ENCODE measurements at places on chromosomes 2 and 18.

DNA sequence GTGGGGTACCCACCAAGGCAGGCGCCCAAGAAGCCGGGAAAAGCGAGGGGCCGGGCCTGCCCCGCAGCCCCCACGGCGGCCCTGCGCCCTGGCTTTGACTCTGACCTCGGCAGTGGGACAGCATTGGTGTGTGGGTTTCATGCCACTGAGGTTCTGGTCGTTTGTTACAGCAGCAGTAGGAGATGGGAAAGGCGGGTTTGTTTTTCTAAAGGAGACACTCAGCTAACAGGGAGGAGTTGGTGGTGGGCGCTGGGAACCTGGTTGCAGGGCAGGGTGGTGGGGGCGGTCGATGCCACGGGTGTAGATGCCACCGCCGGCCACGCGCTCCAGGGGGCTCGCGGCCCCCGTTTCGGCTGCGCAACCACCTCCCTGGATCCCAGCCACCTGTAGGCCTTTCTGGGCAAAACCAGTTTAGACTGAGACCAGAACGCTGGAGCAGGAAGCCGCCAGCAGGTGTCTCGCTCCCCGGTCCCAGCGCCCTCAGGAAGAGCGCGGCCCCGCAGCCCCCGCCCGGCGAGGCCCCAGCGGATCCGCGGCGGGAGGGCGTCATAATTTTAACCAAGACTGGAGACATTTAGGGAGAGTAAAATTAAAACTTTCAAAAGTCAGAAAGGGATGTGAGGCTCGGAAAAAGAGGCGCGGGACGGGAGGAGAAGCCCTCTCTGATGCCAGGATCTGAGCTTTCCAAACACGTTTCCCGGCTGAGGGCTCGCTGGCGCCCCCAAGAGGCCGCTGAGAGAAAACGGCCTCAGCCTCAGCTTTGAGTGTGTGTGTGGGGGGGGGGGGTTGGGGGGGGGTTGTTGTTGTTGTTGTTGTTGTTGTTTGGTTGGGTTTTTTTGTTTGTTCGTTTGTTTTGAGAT lies 17.4 kb downstream of the CIDEA start:
- peak; percentile 35 for DNase-seq

GRCh38 chr18:57431467-57432080 lies 3.6 kb upstream of the ONECUT2 start:
- DNase-seq, result no peak

- peak; percentile 16 for DNase-seq
Observed at GRCh38 chr2:144671695-144672455, 152.0 kb upstream of the ZEB2 start.

- no peak for DNase-seq
Observed at GRCh38 chr2:149021271-149021719, 17.2 kb upstream of the LYPD6B start.

DNA sequence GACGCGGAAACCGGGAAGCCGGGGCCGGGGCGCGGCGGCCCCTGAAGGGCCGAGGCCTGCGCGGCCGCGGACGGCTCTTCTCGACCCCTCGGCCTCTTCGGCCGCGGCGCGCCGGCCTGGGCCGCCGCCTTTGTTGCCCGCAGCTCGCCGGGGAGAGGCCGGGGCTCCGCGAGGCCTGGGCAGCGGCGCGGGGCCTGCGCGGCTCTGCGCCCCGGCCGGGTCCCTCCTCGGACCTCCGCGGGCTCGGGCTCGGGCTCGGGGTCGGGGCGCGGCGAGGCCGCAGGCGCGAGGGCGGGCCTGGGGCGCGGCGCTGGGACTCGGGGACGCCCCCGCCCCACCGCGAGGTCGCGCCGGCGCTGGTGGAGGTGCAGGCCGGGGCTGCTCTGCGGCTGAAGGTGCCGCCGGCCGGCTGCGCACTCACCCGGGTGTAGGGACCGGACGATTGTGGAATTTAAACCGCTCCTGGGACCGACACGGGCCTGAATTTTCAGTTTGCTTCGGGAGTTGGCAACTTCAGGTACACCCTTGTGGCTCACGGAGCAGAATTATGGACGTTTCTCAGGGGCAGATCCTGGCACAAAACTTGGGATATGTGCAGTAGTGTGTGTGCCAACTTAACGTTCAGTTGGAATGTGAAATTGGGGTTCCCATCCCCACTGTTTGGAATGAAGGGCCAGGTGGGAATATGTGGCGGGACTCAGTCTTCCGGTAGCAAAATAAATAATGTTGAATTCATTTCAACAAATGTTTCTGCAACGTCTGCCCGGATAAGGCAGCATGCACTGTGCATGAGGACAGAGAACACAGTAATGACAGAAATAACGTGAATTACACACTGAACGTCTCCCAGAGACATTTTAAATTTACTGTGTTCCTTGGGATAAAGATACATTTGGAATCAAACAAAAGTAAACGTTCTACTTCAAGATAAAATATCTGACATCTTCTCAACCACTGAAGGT lies 787 bp downstream of the SOCS6 start:
- no peak for DNase-seq

DNA sequence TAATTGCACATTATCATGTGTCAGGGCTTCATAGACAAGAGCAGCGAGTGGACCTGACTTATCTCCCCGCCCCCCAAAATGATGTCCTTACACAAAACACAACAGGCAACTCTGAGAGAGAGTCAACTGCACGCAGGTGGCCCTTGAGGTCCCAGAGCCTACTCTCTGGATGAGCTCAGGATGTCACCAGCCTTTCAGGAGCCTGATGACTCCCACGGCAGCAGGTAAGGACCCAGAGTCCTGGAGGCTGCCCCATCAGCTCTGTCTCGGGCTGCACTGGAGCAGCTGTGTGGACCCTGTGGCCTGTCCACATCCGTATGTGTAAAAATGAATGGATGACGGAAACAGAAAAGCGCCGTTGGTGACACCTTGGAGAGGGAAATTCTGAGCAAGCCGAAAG lies 130.9 kb downstream of the HDAC4 start:
- DNase-seq, result no peak

DNA sequence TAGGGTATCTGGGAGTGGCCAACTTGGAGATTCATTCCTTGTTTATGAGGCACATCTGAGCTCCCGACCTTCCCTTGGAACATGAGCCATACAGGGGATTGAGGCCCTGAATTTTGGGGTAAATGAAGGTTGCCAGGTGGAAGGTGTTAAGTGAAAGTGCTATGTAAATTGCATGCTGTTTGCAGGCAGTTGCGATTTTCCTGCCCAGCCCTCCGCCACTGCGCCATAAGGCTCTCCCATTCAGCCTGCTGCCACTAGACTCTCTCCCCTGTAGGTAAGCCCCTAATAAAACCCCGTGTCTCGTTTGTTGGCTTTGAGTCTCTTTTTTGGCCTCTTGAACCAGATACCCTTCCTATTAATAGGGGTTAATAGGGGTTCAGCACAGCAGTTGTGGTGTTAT lies 33.8 kb downstream of the PCARE start:
- DNase-seq, result no peak

DNA sequence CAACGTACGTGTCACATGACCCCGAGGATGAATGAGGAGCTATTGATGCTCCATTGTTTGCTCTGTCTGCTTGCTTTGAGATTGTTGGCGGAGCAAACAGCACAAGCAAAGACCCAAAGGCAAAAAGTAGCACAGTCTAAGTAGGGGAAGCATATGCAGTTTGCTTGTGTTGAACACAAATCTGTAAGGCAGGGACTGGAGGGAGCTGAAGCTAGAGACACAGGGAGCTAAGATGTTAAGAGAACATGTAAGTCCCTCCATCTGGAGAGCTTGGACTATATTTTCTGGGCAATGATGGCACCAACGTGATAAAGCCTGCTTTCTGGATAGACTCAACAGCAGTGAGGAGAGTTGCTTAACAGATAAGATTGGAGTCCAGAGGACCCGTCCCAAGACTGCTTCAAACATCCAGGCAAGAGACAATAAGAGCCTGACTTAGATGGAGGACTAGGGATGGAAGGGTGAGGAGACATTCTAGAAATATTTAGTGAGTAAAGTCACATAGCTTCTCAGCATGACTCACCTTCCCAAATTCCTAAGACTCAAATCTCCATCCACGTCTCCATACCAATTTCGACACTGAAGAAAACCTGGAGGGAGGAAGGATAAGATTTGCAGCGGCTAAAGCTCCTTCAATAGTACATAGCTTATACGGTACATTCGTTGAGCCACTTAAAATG lies 88.1 kb upstream of the KLF7 start:
- no peak for DNase-seq

GRCh38 chr18:56294484-56295183 lies 343.8 kb downstream of the TXNL1 start:
- DNase-seq, result no peak

- no peak for DNase-seq
Observed at GRCh38 chr2:106858810-106859209, 27.2 kb downstream of the ST6GAL2 start.

DNA sequence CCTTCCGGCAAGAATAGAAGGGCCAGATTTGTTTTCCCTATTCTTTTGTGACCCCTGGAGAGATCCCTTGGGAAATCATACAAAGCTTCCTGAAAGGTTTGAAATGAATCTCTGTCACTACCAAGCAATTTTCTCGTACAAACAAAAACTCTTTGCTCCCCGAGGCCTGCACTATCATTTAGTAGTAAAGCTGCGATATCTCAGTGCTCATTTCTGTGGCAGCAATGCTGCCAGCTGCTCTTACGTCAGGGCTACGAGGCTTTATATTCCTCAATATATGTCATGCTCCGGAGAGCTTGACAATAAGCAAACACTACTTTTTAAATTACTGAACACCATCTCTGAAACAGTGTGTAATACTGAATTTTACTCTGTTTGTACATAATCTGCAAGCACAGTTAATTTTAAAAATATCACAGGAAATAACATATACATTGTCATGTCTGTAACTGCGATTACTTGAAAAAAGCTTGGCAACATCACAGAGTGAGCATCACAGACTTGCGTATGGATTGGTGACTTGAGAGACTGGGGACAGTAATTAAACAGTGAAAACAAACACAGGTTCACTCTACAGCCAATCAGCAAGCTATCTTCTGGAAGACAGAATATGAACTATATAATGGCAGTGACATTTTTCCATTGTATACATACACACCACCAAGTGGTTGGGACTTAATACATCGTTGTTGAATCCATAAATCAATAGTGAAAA lies 403.3 kb upstream of the NETO1 start:
- DNase-seq, result no peak

DNA sequence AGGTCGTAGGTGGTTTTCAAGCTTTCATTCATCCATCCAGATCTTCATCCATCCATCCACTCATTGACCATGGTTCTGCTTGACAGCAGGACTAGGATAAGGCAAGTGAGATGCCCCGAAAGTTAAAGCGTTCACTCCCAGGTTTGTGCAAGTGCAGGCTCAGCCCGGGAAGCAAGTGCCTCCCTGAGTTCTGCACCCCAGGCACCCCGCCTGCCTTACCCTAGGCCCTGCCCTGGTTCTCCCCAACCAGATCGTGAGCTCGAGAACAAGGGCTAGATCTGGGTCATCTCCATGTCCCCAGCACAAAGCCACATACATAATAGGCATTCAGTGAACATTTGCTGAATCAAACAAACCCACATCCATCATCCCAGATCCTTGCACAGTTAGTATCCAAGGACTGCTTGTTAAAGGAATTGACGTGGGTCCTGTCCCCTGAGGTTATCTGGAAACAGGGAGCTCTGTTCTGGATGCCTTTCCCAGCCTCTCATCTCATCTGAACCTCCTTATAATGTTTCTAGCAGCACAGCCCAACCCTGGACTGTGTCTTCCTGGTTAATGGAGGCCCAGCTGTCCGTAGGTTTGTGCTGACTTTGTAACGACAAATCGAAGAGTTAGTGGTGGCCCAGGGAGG lies 116.1 kb upstream of the GPC1 start:
- DNase-seq, result no peak

DNA sequence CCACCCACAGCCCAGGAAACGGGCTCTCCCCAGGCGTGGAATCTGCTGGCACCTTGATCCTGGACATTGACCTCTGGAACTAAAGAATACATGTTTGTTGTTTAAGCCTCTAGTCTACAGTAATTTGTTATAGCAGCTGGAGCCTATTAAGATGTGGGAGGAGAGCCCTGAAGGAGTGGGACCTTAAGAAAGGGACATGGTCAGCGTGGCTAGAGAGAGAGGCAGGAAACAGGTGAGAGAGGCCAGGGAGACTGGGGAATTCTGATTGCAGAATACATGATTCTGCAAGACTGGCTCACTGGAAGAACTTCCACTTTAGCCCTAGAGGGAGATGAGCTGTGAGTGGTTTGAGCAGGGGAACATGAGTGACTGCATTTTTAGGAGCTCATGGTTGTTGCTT lies 83.2 kb downstream of the CD8B2 start:
- no peak for DNase-seq

GRCh38 chr2:218849721-218850120 lies 9.9 kb upstream of the WNT6 start:
- no peak for DNase-seq

- DNase-seq, result no peak
Observed at GRCh38 chr2:107932488-107932887, 53.8 kb upstream of the SLC5A7 start.

DNA sequence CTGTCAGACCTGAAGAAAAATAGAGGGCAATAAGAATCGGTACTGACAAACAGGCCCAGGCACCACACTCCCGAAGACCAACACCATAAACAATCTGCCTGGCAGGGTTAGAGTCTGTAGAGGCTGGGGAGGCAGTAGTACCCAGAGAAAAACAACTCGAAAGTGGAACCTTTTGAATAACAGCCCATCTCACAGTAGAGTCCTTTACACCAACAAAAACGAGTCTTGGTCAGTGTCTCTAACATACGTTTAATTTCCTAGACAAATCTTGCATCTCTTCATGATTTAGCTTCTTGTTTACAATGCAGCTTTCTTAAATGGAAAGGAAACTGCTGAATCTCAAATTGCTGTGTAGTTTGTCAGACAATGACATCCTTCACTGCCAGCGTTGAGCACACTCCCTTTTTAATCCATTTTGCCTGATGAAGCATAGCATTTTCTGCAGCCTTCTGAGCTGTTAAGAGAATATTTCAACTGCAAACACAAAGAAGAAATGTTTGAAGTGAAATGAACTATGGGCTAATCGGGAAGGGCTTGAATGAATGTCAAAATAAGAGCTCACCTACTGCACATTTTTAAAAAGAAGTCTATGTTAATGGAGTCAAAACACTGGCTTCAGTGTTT lies 73.1 kb upstream of the DSG1 start:
- no peak for DNase-seq

- DNase-seq, result no peak
Observed at GRCh38 chr2:3264010-3264744, 113.4 kb downstream of the EIPR1 start.

DNA sequence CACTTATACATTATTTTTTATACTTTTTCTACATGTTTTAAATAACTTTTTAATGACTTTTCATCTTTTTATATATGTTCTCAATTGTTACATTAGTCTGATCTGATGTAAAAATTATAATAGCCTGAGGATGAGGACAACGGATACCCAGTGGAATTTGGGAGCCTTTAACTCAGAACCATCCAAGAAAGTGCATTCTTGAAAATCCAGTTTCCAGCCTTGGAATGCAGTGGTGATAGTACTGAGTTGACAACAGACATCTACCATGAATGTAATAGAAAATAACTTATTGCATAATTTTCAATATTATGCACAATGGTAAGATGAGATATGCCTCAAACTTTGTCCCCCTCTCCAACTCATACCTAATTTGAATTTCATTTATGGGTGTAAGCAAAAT lies 120.7 kb upstream of the ZC3H15 start:
- no peak for DNase-seq

GRCh38 chr2:114709936-114710850 lies 267.8 kb downstream of the DPP10 start:
- DNase-seq, result no peak
